ENCODE measurements at places on chromosomes 4 and X.
A peak's percentile ranks its signal among the peaks of the same experiment; 100 is the strongest.

DNA sequence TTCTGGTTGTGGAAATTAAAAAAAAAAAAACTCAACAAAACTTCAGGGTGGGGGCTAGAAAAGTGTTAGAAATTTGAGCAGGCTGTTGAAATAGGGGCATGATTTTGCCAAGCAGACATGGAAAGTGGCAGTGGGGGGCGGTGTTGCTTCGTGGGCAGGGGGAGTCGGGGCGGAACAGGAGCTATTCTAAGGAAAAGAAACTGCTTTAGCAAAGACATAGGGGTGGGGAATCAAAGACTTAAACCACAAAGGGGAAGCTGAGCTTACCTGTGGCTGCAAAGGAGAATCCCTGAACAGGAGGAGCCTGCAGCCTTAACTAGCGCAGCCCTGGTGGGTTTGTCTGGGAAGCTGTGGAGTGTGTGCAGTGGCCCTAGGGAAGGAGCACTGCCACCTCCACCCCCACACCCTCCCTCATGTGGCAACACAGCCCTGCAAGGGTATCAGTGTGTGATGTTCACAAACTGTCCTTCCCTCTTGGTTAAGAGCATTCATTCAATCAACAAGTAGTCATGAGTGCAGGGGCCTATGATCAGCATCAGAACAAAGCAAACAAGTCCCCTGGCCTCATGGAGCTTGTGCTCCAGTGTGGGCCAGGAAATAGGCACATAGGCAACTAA lies 20.5 kb downstream of the SEL1L3 start:
- no peak for DNase-seq

DNA sequence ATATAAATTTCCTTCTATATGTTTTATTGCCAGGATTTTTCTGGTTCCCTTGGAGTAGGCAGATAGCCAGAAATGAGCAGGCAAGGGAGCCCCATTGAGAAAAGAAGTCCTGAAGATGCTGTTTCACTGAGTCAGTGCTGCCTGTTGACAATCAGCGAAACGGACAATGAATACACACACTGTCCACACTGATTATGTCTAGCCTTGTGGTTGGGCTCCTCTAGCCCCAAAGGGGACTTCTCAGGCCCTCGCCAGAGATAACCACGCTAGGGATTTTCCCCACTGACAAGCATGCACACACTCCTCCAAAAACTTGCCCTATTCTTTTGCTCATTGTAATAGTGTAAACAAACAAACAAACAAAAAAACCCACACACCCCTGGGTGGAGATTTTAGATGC lies 369.3 kb downstream of the DMD start:
- no peak for DNase-seq

DNA sequence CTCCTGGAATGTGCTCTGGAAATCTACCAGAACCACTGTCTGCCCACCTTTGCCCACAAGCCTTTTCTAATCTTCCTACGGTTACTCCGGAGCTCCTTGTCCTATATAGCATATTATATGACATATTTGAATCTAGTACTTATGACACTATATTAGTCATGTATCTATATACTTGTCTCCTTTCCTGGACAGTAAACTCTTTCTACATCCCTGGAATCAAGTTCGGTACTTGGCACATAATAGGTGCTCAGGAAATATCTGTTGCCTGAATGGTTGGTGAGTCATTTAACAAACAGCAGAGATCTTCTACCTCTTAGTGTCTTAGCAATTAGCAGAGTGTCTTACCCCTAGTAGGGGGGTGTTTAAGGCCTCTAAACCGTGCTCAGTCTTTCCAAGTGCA lies 123.6 kb downstream of the RELL1 start:
- no peak for DNase-seq

DNA sequence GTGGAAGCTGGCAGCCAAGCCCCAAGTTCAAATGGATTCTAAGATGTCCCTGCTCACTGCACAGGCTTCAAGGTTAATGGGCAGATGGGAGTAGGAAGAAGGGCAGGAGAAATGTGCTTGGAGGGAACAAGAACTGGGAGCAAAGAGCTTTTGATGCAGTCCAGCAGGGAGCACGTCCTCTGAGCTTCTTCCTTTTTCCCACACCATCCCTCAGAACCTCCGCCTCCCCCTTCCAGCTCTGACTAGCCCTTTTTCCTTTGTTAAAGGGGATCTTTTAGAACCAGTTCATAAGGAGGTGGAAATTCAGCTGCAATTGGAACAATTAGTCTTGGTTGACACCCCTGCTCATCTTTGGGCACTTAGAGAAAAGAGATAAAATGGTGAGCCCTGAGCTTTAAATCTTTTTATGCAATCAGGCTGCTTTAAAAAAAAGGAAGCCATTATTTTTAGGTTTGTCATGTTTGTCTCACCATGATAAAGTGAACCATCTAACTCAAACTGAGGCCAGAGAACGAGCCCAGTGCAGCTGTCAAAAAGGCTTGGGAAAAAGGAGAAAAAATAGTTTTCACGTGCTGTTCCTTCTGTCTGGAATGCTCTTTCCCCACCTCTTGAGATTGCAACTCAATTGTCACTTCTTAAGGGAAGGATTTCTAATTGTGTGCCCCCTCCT lies 135.8 kb upstream of the IL1RAPL2 start:
- no peak for DNase-seq

GRCh38 chr4:136400829-136401228 lies 1131.5 kb downstream of the PCDH18 start:
- DNase-seq = no peak

- DNase-seq = no peak
These were observed 58.0 kb downstream of the SPCS3 start for GRCh38 chr4:176377780-176378179.

DNA sequence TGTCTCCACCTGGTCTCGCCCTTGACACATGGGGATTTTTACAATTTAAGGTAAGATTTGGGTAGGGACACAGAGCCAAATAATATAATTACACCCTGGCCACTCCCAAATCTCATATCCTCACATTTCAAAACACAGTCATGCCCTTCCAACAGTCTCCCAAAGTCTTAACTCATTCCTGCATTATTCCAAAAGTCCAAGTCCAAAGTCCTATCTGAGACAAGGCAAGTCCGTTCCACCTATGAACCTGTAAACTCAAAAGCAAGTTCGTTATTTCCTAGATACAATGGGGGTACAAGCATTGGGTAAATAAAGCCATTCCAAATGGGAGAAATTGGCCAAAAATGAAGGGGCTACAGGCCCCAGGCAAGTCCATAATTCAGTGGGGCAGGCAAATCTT lies 380.8 kb downstream of the CXXC4 start:
- no peak for DNase-seq

DNA sequence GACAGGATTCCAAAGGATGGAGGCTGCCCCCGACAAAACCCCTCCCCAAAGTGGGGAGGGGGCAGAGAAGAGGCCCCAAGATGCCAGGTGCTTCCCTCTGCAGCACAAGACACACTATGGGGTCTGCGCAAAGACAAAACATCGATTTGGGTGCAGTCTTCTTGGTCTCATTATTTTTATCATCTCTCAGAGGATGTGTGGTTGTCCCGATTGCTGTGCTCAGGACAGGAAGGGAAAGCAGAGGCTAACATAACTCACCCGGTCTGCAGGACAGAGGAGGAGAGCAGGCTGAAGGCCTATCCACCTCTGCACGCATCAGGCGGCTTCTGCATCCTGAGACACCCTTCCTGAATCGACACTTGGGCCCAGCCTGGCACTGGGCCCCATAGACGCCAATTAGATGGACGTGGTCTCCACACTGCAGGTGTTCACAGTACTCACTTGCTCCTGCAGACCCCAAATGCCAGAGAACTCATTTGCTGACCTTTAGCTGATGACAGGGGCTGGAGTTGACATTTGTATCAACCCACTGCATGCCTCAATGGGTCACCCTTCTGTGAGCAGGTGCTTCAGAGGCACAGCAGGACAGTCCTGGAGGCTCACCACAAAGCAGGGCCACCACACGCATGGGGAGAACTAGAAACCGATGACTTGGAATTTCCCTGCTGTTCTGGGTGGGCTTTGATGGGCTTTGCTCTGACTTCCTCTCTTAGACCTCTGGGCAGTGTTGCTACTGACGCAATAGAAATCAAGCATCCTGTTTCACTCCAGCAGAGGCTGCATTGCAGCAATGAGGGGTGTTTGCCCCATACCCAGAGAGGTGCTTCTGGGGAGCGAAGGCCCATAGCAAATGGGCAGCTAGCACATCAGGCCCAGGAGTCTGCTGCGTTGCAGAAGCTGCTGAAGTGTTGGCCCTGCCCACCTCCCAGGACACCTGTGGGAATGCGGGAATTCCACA lies 96.3 kb upstream of the ENPP6 start:
- peak; percentile 37 for DNase-seq

DNA sequence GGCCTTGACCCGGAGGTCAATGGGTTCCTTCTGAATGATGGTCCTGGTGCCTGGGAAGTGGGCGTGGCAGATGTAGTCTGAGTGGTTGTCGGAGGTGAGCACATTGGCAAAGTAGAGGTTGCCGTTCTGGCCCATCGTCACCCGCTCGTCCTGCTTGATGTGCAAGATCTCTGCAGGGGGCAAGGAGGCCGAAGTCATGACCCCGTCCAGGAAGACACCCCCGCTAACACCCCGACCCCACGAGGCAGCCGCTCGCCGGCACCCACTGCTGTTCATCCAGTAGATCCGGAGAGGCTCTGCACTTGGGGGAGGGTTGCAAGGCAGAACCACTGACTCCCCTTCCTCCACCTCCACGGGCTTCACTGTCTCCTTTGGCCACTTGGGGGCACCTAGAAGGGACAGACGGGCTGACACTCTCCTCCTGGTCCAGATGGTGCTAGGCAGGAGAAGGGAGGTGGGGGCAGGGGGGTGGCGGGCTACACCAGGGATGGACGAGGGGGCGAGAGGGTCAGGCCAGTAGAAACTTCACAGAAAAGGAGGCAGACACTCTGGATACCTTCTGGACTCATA lies 15.1 kb downstream of the L1CAM start:
- no peak for DNase-seq

DNA sequence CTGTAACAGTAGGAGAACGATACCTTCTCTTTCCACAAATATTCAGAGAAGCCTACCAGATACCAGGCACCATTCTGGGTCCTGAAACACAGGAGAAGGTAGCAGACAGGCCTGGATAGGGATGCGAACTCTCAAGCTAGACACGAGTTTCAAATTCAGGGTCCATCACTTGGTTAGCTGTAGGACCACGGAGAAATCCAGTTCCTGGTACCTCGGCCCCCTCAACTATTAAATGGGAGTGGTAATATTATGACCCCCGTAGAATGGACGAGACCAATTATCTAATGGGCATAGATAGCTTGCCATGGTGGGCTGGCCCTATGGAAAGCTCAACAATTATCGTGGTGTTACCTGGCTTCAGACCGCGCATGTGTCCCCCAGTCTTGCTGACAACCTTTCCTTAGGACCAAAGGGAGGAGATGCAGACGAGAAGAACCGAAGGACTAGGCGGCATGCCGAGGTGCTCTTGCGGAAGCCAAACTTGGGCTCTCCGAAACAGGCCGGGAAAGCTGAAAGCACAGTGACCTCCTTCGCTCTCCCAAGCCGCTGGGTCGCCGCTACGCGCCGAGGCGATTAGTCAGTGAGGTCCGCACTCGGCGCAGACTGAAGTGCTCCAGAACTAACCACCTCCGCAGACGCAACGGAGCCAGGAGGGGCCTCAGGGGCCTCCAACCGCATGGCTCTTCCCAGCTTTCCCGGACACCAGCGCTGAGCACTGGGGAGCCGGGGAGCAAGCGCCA lies 19.6 kb downstream of the NKX3-2 start:
- DNase-seq = no peak

DNA sequence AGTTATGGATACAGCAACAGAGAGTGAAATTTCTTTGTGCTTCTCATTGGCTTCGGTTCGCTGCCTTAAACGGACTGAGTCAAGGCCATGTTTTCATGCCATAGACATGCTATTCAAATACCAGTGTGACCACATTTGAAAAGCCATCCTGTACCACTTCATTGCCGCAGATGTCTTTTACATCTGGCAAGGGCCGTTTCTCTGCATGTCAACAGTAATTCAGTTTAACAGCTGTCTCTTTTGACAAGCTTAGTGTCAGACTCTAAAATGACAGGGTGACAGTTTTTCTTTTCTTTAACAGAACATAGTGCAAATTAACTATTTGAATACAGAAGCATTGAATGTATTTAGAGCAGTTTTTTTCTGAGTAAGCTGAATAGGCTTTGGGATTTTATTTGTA lies 362.2 kb upstream of the POU3F4 start:
- DNase-seq = no peak

DNA sequence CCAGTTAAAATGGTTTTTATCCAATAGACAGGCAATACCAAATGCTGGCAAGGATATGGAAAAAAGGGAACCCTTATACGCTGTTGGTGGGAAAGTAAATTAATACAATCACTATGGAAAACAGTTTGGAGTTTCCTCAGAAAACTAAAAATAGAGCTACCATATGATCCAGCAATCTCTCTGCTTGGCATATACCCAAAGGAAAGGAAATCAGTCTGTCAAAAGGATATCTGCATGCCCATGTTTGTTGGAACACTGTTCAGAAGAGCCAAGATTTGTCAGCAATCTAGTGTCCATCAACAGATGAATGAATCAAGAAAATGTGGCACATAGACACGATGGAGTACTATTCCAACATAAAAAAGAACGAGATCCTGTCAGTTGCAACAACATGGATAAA lies 91.0 kb upstream of the SH3RF1 start:
- no peak for DNase-seq

DNA sequence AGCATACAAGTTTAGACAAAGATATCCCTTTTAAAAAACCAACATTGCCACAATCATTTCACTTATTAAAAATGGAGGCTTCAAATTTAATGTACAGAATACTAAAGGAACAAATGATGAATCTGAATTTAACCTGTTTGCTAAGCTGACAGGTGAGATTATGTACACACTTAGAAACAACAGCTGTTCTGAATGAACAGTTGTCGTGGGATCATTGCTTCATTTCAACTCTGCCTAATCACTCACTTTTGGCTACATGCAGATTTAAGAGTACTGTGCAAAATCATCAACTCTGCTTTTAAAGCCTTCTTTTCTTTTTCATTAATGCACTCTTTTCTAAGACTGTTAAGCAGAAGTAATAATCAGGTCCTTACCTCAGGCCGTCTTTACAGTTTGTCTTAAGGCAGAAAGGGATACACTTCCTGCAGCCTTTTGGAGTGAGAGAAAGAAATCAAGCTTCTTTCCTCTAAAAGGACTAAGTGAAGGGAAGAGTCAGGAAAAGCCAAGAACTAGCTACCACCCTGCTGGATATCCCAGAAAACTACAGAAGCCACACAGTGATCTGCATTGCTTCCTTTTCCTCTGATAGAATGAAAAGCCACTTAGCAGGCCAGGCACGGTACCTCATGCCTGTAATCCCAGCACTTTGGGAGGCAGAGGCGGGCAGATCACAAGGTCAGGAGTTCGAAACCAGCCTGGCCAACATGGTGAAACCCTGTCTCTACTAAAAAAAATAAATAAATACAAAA lies 54.7 kb upstream of the NPNT start:
- DNase-seq = no peak

- DNase-seq = no peak
These were observed 117.6 kb downstream of the MAB21L2 start for GRCh38 chr4:150699599-150699998.
